ENCODE measurements at places on chromosomes 5 and 9.

GRCh38 chr5:11302663-11303062, 541.6 kb upstream of the DAP start:
- no peak for DNase-seq

GRCh38 chr9:22255337-22255736, 191.3 kb upstream of the DMRTA1 start:
- DNase-seq: no peak

GRCh38 chr9:126664900-126665643, 51.3 kb downstream of the LMX1B start:
- no peak for DNase-seq

- no peak for DNase-seq
Measured at GRCh38 chr5:107803728-107804127, 133.0 kb upstream of the EFNA5 start.

- no peak for DNase-seq
Measured at GRCh38 chr9:89919171-89919681, 314.4 kb downstream of the GADD45G start.

DNA sequence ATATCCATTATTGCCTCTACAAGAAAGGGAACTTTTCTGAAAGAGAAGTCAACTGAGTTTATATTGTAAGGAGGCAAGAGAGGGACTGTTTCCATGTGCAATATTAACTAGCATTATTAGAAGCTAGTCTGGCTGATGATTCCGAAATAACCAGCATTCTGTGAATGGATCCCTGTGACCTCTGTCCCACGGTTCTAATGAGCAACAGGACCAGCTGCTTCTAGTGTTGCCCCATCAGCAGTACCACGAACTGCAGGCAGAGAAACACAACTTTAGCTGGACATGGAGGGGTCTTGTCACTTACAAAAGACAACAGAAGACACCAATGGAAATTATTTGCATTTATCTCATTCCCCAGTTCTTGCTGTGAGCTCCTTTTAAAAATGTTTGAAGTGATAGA, 95.4 kb downstream of the MUSK start:
- DNase-seq: no peak

DNA sequence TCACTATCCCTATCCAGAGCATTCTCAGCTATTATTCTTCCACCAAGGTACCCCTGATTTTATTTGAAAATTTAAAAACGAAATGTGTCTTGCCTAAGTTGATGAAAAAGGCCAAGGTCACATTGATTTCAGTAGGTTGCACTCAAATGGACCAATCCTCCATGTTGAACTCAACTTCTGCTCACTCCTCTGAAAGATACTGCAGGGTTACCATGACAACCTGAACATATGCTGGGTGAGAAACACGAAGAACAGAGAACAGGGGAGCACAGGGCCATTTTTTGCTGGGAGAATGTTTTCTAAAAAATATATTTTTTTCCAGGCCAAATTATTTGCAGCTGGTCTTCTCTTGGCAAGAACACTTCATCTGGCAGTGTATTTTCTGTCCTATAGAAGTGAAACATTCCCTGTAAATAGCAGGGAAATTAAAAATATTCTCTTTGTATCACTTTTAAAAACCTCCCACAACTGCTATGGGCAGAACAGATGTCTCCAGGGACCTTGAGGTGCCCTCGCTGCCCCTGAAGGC, 215.9 kb downstream of the NXNL2 start:
- no peak for DNase-seq

- no peak for DNase-seq
Measured at GRCh38 chr9:32161209-32161608, 223.2 kb upstream of the ACO1 start.

DNA sequence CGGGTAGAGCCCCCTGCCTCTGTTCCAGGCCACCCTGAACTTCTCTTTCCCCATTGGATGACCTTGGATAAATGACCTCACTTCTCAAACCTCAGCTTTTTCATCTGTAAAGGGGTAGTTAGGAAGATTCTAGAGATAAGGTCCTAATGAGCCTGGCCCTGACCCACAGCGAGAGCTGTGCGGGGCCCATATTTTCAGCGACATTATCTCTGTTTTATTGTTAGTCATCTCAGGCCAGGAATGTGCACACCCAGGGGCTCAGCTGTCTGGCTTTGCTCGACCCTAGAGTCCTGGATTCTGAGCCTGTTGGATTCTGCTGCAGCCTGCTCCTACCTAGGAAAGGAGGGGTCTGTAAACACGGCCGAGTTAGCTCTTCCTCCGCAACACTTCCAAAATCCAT, 81.2 kb upstream of the LMX1B start:
- DNase-seq: no peak

DNA sequence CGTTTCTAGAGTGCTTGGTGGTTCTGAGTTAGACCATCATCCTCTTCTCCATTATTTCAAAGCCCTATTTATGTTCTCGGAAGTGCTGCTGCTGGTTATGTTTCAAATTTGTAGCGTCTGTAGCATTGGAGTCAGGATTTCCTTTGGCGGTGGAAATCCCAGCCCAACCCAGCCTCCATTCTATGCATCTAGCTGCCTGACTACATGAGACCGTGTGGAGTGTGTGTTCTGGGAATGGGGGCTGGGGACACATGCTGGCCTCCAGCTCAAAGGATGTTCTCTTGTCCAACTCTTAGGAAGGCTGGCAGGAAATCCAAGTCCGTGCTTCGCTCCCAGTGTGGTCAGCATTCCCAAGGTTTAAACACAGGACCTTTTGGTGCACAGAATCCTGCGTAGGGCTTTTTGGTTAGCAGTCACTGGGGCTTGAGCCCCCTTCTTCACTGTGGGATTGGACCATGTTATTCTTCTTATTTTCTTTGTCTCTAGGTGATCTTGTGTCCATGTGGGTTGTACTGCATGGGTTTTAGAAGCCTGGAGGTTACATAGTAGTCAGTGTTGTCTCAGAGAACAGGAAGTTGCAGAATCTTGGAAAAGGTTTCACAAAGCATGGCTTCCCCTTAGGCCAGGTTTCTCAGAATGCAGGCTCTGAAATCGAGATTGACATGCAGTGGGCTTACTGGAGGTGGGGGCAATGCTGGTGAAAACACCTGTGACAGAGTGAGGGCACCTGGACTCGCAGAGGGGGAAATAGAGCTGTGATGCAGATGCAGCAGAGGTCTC, 132.2 kb downstream of the ARHGAP26 start:
- DNase-seq: no peak

DNA sequence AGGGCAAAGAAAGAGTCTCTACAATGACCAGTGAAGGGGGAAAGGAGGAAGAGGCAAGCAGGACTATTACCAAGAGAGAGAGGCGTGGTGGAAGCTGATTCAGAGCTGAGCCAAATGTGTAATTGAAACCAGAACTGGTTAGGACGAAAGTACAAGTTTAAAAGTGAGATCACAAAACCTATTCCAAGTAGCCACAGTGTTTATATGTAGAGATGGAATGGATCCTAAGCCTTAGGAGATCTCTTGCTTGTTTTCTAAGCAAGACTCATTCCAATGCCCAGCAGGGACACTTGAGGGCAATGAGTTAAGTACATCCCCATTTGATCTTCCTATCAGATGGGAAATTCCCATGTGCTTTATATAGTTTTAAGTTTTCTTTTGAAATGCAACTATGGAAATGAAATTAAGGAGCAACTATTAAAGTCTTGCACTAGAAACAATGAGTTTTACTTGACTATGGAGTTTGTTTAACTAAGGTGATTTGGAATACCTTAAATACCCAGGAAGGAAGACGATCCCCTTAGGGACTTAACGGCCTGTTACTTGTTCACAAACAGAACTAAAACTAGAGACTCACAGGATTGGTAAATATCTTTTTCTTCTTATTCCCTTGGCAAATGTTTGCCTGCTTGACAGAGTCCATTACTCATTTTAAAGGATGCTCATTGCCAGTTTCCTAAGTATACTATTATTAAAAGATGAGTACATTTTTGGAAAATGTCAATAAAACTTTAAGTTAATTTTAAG, 51.1 kb upstream of the SNX2 start:
- peak; percentile 61 for DNase-seq

GRCh38 chr5:17769277-17769676, 135.0 kb downstream of the TAF11L14 start:
- no peak for DNase-seq

DNA sequence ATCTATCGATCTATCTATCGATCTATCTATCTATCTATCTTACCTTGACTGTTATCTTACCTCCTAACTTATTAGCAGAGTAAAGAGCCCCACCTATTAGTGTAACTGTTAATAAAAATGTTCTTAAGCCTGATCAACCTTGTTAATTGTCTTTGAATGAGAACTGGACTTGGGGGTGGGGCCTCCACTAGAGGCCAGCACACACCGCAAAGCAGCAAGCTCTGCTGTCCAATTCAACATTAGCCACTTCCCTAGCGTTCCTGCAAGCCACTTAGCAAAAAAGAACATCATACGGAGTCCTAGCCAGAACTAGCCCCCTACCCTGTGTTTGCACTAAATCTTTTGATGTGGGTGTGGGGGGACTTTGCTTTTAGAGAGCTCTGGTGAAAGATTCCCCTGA, 515.8 kb downstream of the KDM4C start:
- DNase-seq: peak; percentile 15

DNA sequence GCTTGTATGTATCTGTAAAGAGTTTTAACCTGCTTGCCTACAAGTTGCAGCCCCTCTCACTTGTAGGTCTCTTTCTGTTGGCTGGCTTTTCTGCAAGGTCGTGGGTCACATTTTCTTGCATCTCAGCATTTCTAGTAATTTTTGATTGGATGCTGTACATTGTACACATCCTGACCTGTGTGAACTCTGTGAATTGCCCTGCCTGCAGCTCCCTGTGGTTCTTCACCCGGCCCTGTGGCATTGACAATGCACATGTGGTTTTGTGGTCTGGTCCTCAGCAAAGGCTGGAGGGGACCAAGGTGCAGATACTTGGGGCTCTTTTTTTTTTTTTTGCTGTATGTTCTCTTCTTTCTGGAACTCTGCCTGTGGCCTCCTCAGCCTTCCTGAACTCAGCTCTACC, 53.6 kb downstream of the WNK2 start:
- DNase-seq: no peak

DNA sequence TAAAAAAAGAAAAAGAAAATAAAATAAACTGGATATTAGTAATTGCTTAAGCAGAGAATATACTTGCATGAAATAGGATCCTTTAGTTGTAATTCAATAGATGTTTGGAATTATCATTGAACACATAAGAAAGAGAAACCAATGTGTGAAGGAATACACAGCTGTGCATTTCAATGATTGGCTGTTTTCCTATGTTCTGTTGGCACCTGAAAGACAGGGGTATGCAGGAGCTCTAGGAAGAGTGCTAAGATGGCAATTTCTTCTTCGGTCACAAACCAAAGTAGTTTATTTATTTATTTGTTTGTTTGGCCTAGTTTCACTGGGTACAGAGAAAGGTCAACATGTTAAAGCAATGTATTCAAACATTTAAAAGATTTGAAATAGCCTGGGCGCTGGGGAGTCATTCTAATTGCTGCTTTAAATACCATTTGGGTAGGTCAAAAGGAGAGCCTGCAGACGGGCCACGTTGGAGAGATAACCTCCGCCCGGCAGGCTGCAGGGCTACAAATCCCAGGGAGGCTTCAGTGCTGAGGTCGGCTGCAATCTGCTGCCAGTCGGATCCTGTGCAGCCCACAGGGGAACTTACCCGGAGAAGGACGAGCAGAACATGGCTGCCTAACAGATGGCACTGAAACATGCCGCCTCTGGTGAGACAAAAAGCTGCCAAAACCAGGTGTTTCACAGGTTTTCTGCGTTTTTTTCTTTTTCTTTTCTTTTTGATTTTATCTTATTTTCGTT, 154.2 kb upstream of the TYRP1 start:
- no peak for DNase-seq

DNA sequence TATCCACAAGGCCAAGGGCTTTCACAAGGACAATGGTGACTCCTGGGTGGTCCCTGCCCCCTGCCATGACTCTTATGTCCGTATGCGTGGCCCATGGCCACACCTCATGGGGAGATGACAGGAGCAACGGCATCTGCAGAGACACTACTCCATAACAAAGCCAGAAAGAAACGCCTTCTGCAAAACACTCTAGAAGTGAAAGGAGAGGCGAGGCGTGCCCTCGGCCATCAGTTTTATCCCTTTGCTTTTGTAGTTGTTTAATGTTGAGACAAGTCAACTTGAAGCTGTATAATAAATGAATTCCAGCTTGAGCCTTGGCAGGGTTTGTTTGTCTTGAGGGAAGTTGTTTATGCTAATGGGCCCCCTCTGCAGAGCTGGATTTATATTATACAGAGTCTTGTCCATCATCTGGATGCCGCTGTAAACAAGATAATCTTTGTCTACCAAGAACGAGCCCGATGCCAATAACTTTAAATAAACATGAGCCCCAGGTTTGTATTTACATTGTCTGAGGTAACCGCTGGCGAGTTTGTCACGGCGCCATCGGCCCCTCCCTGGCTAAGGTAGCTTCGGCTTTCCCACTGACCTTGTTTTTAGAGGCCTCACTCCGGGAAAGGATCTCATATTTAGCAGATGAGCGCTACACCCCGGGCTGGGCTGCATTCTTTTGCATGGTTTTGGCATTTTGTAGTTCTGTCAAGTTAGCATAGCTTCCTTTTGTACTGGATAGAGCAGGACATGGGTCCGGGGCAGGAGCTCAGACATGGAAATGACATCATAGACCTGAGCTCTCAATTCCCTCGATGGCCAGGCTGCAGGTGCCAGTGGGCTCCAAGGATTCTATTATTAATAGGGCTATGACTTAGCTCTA, 165.3 kb downstream of the ERCC6L2 start:
- no peak for DNase-seq

DNA sequence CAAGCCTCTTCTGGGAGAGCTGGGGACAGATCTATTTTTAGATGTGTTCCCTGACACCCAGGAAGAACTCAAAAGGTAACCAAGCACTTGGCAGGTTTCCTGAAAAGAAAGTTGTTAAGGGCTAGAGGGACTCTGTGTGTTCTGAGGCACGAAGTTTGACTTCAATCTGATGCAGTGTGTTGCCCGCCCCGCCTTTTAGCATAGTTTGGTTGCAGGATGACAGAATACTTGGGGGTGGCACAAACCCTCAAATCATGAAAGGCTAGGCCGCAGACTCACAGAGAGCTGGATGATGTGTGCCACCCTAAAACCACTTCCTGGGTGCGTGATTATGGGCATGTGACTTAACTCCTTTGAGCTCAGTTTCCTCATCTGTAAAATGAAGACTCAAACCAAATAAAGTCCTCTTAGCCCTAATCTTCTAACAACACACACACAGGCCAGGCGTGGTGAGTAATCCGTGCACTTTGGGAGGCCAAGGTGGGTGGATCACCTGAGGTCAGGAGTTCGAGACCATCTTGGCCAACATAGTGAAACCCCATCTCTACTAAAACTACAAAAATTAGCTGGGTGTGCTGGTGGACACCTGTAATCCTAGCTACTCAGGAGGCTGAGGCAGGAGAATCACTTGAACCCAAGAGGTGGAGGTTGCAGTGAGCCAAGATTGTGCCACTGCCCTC, 12.8 kb upstream of the NDFIP1 start:
- DNase-seq: no peak

- no peak for DNase-seq
Measured at GRCh38 chr5:170363671-170364070, 25.5 kb downstream of the KCNMB1 start.
